Retina (tissue), 1 donor: ENCODE measurements at places on chromosomes 7 and 10.
A peak's percentile ranks its signal among the peaks of the same experiment; 100 is the strongest.

- no peak for DNase-seq
Measured at GRCh38 chr7:55642266-55642665, 70.0 kb upstream of the VOPP1 start.

DNA sequence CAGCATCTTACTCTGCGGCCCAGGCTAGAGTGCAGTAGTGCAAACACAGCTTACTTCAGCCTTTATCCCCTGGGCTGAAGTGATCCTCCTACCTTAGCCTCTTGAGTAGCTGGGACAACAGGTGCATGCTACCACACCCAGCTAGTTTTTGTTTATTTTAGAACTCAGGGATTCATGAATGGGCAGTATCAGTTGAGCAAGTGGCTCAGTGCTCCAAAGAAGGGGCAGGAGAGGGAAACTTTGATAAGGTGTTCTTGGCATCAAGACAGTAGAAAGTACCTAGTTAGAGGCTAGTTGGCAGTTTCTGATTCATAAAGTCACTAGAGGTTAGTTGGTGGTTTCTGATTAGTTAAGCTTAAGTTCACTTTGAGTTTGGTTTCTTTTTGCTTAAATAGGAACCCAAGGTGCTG, 18.4 kb downstream of the TRIM24 start:
- DNase-seq = no peak

GRCh38 chr10:129193148-129193547, 273.9 kb upstream of the MGMT start:
- DNase-seq = no peak

DNA sequence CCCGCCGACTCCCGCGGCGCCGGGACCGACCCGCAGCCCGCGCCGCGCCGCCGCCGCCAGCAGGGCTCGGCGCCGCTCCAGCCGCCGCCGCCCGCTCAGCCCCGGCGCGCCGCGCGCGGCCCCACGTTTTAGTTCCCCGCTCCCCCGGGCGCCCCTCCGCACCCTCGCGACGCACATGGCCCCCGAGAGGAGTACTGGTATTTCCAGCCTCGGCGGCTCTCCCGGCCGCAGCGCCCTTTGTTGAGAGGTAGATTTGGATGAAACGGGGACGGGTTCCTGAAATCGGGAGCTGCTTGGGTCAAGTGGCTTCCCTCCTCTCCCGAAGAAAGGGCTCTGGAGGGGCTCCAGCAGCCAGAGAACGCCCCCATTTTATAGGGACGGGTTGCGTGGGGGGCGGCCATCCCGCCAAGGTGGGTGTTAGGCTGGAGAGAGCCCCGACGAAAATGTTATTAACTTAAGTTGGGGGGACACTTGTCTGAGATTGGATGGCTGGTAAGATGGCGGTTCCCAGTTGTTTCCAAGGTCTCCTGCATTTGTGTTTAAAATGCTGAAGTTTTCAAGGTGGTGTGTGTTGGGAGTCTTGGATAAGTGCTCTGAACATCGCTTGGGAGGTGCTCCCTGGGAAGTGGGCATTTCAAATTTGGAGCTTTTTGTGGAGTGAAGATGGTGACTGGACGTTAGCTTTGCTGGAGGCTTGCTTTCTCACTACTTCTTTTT, 1.2 kb downstream of the BMI1 start:
- peak; percentile 76 for DNase-seq

GRCh38 chr7:82335001-82335400, 108.6 kb downstream of the CACNA2D1 start:
- no peak for DNase-seq

DNA sequence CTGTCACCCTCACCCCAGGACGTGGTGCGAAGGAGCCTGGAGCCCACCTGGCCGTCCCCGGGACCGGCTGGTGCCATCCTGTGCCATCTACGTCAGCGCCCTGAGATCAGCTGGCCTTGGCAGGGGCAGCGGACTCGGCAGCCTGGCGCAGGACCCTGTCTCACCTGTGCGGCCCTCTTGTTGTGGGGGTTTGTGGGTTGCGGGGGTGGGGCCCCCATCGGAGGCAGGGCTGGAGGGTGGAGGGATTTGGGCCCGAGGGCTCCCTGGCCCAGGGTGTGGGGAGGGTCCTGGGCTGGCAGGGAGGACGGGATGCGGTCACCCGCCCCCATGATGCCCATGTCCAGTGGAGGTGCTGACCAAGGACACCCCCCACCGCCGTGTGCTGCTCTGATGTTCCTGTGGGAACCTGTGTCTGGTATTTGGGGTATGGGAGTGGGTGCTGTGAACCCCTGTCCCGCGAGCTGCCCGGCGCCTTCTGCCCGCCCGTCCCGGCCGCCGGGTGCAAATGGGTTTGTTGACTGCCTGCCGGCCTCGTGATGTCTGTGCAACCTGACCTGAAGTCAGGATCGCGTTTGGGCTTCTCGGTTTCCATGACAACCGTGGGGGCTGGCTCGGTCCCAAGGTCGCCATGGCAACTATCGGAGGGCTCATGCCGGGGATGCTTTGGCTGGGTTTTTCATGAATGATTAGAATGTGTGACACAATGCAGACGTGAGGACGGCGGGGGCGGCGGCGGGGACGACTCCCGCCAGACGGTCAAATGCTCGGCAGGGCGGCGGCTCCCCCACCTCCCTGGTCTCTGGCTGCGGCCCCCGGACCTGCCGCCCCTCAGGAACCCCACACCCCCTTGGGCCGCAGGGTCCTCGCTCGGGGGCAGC, 7.3 kb downstream of the MAFK start:
- DNase-seq = peak; percentile 91

GRCh38 chr10:119859420-119860258, 13.0 kb downstream of the MCMBP start:
- DNase-seq = peak; percentile 18

DNA sequence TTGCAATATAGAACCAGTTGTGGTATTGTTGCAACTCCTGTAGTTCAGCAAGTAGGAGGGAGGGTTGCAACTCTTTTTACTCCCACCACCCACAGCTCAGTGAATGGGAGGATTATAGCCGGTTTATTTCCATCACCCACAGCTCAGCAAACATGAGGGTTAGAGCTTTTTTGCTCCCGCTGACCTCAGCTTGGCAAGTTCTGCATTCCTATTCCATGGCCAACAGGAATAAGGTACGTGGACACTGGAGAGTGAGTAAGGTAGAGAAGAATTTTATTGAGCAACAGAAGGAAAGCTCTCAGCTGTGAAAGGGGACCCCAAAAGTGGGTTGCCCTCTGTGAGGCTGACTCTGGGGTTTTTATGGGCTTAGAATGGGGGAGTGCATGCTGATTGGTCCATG, 167.1 kb upstream of the SMIM30 start:
- DNase-seq = no peak

GRCh38 chr7:116249969-116250553, 39.7 kb downstream of the TES start:
- DNase-seq = no peak

GRCh38 chr7:36312064-36312914, 77.4 kb upstream of the ANLN start:
- no peak for DNase-seq

- no peak for DNase-seq
Measured at GRCh38 chr7:8212638-8213037, 49.3 kb downstream of the ICA1 start.

GRCh38 chr7:126605056-126605455, 647.7 kb downstream of the GRM8 start:
- no peak for DNase-seq

GRCh38 chr10:115043719-115044118, 49.4 kb upstream of the ATRNL1 start:
- no peak for DNase-seq

DNA sequence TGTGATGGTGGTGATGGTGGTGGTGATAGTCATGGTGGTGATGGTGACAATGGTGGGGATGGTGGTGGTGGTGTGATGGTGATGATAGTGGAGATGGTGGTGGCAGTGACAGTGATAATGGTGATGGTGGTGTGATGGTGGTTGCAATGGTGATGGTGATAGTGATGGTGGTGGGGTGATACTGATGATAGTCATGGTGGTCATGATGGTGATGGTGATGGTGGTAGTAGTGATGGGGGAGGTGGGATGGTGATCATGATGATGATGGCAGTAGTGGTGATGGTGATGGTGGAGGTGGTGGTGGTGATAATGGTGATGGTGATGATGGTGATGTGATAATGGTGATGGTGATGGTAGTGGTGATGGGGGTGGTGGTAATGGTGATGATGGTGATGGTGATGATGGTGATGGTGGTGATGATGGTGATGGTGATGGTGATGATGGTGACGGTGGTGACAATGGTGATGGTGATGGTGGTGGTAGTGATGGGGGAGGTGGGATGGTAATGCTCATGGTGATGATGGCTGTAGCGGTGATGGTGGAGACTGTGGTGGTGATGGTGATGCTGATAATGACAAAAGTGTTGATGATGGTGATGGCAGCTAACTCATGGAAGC, 4.7 kb upstream of the PWWP2B start:
- no peak for DNase-seq

GRCh38 chr10:8225187-8225586, 170.7 kb downstream of the GATA3 start:
- no peak for DNase-seq

DNA sequence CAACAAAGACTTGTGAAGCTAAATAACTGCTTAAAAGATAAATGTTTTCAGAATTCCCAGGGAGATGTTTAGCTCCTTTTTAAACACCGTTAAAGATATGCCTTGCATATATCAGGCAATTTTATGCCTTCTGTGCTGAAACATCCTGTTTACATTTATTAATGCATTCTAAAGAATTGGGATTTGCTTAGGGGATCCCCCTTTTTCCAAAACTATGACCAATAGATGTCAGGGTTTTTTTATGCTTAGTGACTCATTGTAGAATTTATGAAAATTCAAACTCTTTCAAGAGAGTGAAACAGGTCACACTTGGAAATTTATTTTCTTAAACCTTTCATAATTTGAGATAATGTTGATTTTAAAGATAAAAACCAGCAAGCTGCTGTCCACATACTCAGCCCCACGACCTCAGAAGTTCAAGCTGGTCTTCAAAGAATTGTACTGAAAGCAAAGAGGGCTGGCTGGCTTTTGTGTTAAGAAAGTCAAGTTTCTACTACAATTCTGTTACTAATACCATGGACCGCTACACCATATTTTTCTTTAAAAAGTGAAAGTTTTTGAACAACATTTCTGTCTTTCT, 411.8 kb downstream of the ETV1 start:
- DNase-seq = no peak

- DNase-seq = no peak
Measured at GRCh38 chr10:4058514-4059029, 273.6 kb upstream of the KLF6 start.

DNA sequence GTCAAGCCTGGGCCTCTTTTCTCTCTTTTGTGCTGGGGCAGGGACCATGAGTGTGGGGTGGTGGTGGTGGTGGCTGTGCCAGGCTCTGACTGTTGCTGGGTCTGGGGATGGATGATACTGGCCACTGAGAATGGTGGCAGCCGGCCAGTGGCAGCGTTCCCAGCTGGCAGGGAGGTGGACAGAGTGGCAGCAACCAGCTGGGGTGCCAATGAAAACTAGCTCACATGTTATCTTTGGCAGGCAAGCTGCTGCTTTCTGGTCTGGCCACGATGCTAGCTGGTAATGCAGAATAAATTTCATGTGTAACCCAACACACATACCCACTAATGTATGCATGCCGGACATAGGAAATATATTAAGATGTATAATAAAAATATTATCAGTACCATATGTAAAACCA, 95.0 kb upstream of the SLC26A5 start:
- no peak for DNase-seq

DNA sequence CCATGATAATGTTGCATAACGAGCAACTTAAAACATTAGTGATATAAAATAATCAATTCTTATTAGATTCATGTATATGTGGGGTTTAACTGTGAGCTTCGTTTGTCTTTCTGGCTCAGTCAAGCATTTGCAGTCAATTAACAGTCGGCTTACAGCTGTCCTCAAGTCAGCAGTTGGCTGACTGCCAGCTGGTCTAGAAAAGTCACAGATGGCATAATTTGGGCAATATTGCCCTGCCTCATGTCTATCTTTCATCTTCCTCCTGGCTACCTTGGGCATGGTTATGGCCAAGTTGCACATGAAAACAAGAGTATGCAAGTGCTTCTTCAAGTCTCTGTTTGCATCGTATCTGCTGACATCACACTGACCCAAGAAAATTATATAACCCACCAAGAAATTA, 186.1 kb upstream of the ZWINT start:
- no peak for DNase-seq

DNA sequence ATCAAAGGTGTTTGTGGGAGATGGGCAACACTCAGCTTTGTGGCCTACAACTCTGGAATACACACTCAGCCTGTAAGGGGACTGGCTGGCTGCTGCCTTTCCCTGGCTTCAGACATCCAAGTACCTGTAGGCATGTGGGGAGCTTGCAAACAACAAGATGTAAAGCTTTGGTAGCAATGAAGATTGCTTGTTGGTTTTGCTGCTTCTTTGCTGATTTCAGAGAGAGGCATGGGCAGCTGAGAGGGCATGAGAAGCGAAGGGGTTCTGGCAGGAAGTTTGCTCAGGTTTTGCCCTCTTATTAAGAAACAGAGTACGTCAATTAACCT, 434.8 kb downstream of the LRMDA start:
- no peak for DNase-seq

DNA sequence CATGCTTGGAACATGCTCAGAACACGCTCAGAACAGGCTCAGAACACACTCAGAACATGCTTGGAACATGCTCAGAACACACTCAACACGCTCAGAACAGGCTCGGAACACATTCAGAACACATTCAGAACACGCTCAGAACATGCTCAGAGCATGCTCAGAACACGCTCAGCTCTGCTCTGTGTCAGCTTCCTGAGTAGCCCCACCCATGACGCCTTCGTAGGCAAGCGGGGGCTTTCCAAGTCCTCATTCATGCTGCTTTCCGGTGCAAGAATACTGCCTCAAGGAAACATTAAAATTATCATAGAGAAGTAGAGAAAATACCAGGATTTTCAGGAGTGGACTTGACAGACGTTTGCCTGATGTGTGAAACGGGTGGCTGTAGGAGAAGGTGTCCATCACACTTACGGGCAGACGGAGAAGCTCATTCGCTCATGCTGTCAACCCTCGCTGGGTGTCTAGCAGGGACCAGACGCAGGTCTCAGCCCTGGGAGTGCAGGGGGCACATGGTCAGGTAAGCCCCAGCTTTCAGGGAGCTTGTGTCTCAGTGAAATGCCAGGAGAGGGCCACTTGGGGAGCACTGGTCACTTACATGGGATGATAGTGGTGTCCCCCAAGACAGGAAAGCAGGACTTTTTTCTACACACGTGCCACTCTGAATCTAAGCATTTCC, 24.7 kb downstream of the EN2 start:
- DNase-seq = no peak
